ENCODE measurements at places on chromosomes 6 and 20.

DNA sequence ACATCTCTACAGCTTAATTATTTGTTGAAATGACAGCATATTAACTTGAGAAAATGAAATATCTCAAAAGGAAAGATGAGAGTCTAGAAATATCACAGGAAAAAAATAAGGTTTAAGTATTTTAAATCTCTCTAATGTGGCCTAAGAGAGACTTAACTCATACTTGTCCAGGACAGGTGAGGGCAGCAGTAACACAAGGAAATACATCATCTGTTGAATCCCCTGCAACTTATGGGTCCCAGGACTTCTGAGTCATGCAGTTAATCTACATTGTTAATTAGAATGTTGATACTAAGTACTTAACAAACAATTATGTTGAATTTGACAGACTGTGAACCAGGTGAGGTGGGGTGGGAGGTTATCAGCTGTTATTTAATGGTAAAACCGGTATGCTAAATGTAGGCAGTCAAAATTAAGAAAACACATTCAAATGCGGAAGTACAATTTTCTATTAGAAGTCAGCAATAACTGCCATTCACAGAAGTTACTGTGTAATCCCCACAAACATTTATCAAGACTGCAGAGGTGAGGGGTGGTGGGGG lies 87.9 kb downstream of the CEP57L1 start:
- DNase-seq, result no peak

DNA sequence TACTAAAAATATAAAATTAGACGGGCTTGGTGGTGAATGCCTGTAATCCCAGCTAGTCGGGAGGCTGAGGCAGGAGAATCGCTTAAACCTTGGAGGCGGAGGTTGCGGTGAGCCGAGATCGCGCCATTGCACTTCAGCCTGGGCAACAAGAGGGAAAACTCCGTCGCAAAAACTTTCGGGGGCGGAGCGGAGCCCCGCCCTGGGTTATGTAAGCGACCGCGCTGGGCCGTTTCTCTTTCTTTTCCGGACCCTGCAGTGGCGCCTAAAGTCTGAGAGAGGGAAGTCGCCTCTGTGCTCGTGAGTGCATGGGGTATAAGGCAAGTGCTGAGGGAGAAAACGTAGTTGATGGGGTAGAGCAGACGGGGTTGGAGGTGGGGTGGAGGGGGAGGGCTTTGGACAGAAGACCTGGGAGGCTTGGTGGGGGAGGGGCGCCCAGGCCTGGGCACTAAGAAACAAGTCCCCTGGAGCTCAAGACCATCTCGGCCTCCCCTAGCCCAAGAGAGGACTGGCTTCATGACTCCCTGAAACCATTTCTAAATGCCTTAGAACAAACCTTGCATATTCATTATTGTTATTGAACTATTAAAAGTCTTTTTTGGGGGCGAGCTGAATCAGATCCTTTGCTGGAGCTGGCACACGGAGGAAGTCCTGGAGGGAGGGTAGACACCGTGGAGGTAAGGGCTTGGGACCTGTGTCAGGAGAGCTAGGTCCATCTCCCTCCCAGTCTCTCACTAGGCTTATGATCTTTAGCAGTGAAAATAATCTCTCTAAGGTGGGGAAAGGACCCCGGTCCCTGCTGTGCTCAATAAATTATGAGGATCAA lies 2.7 kb upstream of the MICA start:
- peak; percentile 68 for DNase-seq

DNA sequence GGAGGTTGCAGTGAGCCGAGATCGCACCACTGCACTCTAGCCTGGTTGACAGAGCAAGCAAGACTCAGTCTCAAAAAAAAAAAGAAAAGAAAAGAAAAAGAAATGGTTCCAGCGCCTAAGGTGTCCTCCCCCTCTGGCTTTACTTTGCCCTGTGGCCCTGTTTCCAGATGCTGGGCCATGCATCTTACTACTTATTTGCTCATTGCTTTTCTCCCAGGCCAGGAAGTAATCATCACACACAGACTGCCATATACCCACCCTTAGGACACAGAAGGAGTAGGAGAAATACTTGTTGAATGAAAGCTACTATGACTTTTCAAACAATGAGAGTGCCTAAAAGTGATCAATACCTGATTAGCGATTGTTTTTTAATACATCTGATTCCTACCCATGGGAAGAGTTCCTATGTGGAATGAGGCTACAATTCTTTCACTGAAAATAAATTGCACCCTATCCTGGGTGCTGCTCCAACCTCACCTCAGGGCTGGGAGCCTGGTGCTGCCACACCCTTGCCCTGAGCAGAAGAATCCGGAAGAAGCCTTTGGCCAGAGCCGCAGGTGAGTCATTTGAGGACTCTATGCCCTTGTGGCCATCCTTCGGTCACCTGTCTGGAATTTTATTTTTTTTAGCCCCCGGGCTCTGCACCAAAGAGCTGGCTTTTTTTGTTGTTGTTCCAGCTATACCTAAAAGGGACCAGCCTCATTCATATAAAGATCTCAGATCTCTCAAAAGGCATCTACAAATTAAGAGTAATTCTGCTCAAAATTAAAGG lies 22.7 kb upstream of the TFAP2C start:
- DNase-seq, result no peak

- DNase-seq, result no peak
These were observed 280.6 kb downstream of the FARS2 start for GRCh38 chr6:5541751-5542432.

DNA sequence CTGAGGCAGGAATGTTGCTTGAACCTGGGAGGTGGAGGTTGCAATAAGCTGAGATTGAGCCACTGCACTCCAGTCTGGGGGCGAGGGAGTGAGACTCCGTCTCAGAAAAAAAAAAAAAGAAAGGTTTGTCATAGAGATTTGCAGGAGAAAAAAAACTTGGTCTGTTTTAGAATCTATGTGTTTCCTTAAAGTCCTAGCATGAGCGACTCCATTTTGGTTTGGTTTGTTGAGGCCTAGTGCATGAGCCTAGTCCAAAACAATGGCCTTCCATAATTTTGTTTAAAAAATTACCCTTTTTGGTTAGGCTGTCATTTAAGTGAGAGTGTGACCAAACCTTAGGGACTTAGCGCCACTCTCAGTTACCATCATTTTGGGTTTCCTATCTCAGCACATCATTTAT lies 8.2 kb upstream of the GNMT start:
- no peak for DNase-seq

DNA sequence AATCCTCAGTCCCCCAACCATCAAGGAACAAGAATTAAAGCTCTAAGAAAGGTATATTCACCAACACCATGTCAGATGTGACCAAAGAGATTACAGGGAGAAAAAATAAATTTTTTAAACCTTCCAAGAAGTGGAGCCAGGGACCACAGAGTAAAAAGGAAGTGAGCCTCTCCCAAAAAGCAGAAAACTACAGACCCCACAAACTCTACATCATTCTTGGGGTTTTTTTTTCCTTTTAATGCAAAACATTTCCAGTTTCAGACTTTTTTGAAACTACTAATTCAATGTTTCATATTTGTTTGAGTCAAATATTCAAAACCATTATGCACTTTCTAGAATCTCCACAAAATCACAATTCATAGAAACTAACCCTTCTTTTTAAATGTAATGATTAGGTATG lies 6.8 kb upstream of the IL17F start:
- DNase-seq, result no peak

GRCh38 chr20:8624616-8625015 lies 444.3 kb upstream of the PLCB4 start:
- DNase-seq, result no peak

DNA sequence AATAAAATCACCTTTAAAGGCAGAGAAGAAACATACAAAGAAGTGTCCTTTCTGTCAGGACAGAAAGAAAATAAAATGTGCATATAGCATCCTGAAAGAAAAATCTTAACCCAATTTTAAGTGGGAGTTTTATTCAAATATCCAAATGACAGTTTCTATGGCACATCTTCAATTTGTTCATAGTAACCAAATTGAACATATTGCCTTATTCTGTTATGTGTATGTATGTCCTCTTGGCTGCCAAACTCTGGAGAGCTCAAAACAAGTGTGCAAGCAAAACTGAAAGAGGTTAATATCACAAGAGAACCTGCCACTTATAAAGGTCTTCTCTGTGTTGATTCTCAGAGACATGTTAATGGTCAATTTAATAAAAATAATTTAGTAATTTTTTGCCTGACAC lies 334.7 kb downstream of the BCKDHB start:
- DNase-seq, result no peak

GRCh38 chr6:12312736-12313135 lies 22.6 kb downstream of the EDN1 start:
- no peak for DNase-seq

- DNase-seq, result no peak
These were observed 6.6 kb upstream of the WFDC2 start for GRCh38 chr20:45462711-45463509.

DNA sequence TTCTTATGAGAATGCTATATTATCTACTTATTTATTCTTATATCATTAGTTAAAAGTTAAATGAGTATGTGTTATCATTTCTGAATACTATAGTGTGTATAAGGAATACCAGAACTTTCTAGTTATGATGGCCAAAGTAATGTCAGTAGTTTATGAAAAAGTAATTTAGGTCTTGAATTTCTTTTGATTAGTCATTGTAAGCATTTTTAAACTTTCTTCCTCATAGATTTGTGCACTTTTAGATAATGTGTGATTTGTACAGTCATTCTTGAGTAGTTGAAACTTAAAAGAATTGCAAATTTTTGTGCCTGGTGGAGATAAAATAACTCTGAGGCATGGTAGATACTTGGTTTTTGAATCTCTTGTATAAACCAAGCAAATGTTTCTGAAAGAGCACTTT lies 311.3 kb downstream of the CDKAL1 start:
- DNase-seq, result no peak

DNA sequence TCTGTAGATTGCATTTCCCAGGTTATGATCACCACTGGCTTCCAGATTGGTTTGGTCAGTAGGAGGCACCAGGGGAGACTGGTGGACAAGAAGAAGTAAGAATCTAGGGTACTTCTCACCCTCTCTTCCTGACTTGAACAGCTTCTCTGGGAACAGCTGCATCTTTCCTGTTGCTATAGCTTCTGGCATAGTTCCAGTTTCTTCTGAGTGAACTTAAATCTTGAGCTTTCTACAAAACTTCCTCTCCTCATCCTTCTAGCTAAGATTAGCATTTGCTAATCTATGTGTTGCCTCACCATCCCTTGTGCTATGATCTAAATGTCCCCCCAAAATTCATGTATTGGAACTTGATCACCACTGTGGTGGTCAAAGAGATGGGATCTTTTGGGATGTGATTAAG lies 724.6 kb downstream of the UTRN start:
- no peak for DNase-seq

GRCh38 chr6:77880501-77880900 lies 227.7 kb downstream of the MEI4 start:
- DNase-seq, result no peak

DNA sequence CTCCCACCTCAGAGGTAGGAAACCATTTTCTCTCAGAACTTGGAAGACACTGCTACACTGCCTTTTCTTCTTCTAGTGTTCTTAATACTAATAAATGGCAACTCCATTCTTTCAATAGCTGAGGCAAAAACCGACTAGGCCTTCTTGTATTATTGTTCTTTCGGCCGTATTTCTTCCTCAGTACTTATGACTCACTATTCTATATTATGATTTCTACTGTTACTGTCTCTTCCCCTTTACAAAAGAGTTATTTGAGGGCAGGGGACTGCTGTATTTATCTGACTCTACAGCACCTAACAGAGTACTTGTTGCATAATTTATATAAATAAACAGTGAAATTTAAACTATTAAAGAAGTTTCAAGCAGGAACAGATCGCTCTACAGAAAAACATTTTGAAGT lies 3.1 kb downstream of the DNAAF9 start:
- no peak for DNase-seq

DNA sequence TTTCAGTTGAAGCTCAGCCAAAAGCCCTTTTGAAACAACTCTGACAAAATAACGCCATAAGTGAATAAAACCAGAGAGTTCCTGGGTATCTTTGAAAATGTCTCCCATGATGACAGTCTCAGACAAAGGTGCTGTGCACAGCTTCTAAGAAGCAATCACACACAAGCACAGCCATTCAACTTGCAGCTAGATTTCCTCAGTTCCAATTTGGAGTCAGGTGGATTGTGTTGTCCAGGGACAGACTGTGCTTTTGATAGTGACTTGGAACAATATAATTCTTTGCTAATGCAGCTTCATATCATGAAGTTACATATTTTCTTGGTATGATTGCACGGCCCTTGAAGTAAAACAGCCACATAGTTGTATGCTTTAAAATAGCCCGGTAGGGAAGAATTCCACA lies 105.6 kb downstream of the FARS2 start:
- DNase-seq, result no peak

- no peak for DNase-seq
These were observed 246.8 kb downstream of the MYLK4 start for GRCh38 chr6:2503816-2504494.

GRCh38 chr6:18990059-18990978 lies 603.2 kb downstream of the RNF144B start:
- no peak for DNase-seq

GRCh38 chr20:53739799-53740785 lies 146.5 kb upstream of the ZNF217 start:
- no peak for DNase-seq

DNA sequence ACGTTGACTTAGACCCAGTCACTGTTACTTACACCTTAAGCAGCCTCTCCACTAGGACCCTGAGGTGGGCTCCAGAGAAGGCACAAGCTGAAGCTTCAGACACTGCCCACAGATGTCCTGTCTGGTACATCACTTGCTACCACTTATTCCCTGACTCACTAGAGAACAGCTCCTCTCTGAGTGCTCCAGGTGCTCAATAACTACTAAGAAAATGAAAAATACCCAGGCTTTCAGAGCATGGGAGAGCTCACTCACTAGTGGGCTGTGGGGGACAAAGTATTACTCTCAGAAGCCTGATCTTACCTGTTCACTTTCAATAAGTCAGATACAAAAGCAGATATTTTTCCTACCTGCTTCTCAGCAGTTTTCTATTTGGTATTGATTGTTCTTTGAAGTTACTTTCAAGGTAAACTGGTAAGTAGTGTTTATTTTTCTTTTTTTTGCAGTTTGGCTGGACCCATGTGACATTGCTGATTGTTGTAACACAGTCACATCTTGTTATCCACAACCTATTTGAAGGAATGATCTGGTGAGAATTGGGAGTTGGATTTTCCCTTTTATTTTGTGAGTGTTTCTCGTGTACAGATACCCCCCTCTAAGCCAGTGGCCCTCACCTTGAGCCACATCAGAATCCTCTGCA lies 55.9 kb downstream of the CDS2 start:
- DNase-seq, result no peak

- DNase-seq, result no peak
These were observed 135.3 kb upstream of the BMP2 start for GRCh38 chr20:6632187-6632586.

GRCh38 chr6:147274012-147274411 lies 69.8 kb downstream of the STXBP5 start:
- DNase-seq, result no peak

- no peak for DNase-seq
These were observed 1333.5 kb downstream of the KHDRBS2 start for GRCh38 chr6:60952500-60952899.

Data from T follicular helper cell (primary cell).